ENCODE measurements at places on chromosomes 16 and 17.

DNA sequence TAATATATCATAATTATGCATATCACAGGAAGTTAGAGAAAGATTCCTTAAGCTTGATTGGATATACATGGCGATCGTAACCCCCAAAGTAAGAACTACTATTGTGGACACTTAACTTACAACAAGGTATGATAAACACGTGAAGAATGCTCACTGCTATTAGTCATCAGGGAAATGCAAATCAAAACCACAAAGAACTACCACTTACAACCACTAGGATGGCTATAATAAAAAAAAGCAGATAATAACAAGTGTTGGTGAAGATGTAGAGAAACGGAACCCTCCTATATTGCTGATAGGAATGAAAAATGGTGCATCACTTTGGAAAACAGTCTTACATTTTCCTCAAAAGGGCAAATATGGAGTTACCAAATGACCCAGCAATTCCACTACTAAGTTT is 265.9 kb downstream of the SLC39A11 start:
- DNase-seq = no peak

- no peak for DNase-seq
These were observed 30.7 kb upstream of the ARHGAP17 start for GRCh38 chr16:25045696-25046381.

DNA sequence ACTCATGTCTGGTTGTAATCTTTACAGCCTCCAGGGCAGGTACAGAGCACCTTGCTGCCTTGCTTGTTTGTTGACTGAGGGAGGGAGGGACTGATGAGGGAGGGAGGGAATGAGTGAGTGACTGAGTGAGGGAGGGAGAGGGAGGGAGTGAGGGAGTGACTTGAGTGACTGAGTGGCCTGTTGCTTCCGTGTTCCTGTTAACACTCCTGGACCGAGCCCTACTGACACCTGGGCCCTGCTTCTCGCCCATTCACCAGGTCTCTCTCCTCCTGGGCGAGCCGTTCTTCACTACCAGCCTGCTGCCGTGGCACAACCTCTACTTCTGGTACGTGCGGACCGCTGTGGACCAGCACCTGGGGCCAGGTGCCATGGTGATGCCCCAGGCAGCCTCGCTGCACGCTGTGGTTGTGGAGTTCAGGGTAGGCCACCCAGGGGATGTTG is 41.2 kb downstream of the PRMT7 start:
- DNase-seq = no peak

DNA sequence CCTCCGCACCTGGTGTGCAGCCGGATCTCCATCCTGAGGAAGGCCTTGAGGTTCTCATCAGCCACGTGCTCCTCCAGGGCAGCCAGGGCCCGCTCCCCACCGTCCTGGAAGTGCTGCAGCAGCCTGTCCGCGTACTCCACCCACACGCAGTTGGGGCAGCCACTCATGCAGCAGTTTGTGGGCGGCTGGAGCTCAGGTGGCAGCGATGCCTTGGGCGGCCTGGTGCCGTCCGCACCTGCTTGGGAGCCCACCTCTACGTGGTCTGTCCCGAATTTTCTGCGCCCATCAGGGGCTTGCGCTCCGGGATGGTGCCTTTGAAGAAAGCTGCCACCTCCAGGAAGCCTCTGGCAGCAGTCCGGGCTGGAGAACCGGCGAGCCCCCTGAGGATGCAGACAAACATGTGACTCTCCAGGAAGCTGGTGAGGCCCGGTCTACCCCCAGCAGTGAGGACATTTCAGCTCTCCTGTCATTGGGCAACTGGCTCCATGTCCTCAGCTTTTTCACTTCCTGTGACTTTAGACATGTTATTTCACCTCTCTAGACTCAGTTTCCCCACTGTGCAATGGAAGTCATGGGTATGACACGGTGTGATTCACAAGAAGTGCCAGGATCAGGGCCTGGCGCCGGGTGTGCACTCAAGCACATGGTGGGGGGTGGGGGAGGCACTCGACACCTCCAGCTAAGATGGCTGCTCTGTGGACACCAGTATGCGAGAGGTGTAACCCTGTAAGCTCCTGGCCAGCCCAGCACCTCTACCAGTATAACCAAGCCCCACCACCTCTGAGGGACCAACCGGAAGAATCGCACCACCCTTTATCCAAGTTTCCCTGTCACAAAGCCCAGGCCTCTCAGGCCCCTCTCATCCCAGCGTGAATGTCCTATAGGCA is 957 bp downstream of the OXLD1 start:
- DNase-seq = no peak

DNA sequence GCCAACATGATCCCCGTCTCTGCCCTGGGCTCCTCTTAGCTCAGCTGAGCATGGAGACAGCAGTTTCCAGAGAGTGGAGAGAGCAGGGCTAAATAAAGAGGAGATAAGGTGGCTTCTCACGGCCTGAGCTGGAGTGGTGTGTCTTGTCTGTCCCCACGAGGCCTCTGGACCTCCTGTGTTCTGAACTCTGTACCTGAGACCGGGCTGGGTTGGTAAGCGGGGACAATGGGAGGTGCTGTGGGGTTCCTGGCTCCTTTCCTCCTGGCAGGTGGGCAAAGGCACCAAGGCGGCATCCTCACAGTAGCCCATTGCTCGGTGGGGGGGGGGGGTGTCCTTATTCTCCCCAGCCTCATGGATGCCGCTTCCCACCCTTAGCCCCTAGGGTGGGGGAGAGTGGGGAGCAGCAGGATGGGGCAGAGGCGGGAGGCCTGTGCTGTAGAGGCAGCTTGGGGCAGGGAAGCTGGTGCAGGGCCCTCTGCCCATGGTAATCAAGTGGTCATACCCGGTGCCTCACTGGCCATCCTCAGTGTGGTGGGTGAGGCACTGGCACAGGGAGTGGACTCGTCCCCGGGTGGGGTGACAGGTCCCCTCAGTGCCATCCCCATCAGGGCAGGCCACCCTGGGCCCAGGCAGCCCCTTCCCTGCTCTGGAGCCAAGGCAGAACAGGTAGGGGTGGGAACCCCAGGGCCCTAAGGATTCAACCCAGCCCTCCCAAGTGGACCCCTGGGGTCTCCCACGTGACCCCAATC is 2.8 kb downstream of the AANAT start:
- DNase-seq = no peak

GRCh38 chr17:41957031-41957868 is 9.3 kb upstream of the CNP start:
- DNase-seq = no peak

DNA sequence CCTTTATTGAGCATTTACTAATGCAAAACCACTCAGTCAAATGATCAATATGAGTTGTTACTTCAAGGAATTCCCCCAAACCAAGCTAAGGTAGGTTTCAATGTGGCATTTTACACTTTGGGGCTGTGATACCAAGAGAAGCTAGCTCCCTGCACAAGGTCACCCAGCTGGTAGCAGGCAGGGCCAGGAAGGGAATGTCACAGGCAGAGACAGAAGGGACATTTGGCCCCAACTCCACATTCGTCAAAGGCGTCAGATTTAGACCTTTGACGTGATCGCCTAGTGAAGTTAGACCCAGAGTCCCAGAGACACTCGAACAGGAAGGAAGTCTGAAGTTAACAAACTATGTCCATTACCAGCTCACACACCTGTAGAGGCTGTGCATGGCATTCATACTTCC is 5.5 kb upstream of the SMG1 start:
- DNase-seq = no peak

DNA sequence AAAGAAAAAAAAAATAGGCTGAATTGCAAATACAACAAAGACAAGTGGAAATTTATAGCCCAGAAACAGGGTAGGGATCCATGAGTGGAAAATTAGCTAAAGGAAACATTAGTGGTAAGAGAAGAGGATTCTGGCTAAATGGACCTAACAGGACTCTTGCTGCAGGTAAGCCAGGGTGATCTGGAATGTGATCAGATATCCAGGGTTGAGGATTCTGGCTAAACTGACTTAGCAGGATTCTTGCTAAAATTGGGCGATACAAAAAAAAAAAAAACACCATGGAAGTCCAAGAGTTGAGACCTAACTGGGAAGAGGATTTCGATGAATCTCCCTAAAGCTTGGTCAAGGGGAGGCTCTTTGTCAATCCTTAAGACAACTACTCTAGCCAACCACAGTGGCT is 61.7 kb upstream of the ATF7IP2 start:
- no peak for DNase-seq

- no peak for DNase-seq
These were observed 149.5 kb downstream of the TRIM37 start for GRCh38 chr17:58956997-58957724.

GRCh38 chr16:10688291-10688690 is 6.4 kb downstream of the TEKT5 start:
- no peak for DNase-seq

GRCh38 chr16:57838161-57838560 is 35.9 kb upstream of the KIFC3 start:
- DNase-seq = no peak

GRCh38 chr17:42282478-42283080 is 5.7 kb upstream of the STAT5A start:
- no peak for DNase-seq

DNA sequence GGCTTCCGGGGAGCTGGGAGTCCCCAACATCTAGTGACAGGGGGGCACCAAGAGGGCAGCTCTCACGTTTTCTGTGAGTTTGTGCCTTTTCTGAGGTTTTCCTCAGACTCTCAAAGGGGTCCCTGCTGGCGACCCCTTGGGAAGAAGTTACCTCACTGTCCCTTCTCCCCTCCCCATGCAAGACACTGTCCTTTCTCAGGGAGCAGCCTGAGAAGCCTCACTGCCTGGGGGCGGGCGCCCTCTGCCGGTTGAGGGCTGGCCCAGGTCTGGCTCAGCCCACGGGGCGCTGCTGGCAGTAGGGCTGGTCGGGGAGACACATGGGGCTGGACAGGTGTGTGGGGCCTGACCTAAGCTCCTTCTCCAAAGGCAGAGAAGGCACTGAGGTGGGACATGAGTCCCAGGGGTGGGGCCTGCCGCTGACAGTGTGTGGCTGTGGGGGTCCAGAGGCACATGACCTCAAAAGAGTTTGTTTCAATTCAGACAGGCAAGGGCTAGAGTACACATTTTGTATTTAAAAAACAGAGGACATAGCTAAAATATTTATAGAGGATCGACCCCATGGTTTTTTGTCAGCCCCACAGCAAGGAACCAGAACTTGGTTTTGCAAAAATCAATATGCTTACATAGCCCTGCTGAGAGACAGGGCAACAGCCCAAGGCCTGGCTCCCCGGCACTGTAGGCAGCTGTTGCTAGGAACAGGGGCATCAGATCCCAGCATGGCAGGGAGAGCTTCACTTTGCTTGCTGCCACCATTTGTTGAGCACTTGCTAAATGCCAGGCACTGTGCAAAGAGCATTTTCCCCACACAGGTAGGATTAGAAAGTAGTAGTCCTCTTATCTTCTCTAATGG is 18.5 kb upstream of the ALDH3A1 start:
- DNase-seq = no peak

GRCh38 chr17:59547131-59547915 is 18.1 kb upstream of the DHX40 start:
- DNase-seq = no peak

DNA sequence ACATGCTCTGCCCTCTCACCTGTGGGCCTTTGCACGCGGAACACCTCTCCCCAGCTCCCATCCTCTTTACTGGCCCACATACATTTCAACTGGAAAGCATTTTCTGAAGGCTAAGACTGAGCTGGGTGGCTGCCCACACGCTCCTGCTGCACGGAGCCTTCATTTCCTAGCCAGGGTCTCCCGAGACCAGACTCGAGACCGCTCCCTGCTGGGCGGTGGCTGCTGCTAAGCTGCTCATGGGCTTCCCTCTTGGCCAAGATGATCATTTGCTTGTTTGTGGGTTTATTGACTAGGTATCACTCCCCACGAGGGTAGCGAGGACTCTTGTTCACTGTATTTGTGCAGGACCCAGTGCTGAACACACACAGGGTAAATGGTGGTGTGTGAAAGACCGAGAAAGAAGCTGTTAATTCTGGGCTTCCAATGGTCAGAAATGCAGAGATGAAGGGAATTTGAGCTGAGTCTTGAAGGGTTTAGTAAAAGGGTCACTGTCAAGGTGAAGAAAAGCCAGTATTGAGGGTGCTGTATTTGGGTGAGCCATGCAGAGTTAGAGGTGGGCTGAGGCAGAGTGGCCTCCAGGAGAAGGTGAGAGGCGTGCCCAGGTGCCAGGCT is 907 bp downstream of the TRAPPC2L start:
- peak; percentile 24 for DNase-seq

DNA sequence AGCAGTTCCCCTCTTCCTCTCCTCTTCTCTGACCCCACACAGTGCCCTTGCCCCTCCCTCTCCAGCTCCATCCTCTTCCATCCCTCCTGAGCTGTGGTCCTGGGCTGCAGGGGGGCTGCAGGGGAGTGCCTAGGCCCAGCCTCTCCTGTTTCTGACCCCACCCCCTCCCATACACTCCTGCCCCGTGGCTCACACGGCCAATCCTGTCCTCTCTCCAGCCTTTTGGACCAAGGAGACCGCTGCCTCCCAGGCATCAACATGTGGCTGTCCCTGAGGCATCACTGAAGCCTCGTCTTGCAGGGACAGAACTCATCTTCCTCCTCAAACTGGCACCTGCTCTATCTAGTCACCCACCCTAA is 6.7 kb downstream of the CLUH start:
- no peak for DNase-seq

- no peak for DNase-seq
These were observed 74.7 kb upstream of the CA10 start for GRCh38 chr17:52233176-52233575.

DNA sequence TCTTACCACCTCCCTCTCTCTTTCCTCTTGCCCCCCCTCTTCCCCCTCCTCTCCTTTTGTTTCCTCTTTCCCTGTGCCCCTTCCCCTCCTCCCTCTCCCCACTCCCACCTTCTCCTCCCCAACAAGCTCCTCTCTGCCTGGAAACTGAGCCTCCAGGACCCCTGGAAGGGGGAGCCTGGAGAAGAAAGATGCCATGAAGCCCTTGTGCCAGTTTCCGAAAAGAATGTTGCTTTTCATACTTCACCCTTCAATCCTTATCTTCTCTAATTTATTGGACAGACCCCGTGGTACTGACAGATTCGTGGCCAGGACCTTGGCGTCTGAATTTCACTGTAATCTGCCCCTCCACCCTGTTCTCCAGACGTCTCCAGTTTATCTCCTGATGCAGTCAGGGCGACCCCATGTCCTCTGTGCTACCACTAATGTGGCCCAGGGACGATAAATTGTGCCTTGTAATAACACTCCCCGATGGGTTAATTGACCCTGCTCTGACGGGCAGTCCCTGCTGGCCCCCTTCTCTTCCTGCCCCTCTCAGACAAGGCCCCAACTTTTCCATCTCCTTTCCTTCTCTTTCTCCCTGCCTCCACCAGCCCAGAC is 138.4 kb upstream of the GSE1 start:
- DNase-seq = no peak

GRCh38 chr17:34503528-34504195 is 75.7 kb upstream of the TMEM132E start:
- no peak for DNase-seq

DNA sequence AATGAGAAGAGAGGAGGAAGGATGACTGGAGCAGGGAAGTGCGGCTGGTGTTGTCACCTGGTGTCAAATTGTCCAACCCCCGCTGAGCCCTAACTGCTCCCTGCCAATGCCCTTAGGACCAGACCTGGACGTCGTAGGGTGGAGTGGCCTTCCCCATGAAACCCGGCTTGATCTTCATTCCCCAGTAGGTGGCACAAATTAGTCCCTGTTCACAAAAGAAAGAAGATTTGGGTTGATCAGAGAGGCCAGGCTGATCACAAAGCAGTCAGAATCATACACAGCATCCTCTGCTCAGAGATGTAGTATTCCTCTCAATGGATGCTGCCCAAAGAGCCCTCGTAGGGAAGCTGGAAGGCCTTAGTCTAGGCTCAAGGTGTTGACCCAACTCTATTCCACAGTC is 60.2 kb downstream of the ACSM1 start:
- no peak for DNase-seq

GRCh38 chr17:4465786-4466185 is 32.0 kb downstream of the SPNS3 start:
- no peak for DNase-seq

- no peak for DNase-seq
These were observed 8.4 kb downstream of the FOXN1 start for GRCh38 chr17:28514561-28515002.

- DNase-seq = no peak
These were observed 53.1 kb downstream of the PRKCA start for GRCh38 chr17:66355510-66355909.

Measured in NCI-H2107 (cell line).